ENCODE measurements at places on chromosomes 2 and 18.
A peak's percentile ranks its signal among the peaks of the same experiment; 100 is the strongest.

DNA sequence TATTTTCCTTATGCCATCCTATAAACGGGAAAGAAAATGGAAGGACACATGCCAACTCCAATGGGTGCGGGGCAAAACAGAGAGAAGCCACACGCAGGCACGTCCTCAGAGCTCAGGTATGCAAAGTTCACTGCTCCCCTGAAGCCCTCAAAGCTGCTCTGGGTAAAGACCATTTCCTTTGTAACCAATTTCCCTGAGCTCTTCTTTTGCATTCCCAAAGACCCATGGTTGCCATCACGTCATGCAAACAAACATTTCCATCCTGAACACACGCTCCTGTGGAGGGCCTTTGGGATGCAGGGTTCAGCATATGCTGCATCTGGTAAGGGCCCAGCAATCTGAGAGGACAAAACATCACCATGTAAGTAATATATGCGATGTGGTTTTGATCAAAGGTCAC is 69.4 kb downstream of the EMILIN2 start:
- DNase-seq = no peak

GRCh38 chr2:35852-36251 is 10.5 kb downstream of the FAM110C start:
- no peak for DNase-seq

DNA sequence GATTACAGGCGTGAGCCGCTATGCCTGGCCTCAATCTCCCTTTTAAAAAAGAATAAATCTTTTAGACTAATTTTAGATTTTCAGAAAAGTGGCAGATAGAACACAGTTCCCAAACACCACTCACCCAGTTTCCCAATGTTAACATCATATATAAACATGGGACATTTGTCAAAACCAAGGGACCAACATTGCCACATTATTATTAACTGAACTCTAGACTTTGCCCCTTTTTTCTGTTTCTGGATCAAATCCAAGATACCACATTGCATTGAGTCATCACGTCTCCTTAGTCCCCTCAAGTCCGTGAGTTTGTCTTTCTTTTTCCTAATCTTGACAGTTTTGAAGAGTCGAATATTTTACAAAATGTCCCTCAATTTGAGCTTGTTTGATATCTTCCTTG is 2.4 kb downstream of the C2orf42 start:
- DNase-seq = no peak

DNA sequence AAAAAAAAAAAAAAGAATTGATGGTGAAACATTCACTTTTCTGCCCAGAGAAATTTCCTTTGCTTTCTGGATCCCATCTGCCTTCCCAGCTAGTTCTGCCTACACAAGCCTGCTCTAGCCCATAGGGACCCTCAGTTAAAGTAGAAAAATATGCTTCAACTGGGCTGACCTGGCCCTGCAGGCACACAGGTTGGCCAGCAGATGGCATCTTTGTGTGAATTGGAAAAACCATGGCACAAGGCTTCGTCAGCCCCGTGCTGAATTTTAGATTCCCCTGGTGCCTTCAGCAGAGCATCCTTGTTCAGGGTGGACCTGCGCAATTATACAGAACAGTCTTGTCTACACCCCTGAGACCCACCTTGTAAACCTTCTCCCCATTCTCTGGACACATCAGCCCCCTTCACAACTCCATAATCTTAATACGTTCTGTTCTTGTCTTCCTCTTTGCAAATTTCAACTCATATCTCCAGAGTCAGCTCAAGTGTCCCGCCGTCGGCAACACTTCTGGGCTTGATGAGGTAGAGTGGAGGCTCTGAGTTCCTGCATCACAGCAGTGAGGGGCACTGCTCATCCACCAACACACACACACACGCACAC is 114.5 kb downstream of the INSIG2 start:
- DNase-seq = peak; percentile 43

DNA sequence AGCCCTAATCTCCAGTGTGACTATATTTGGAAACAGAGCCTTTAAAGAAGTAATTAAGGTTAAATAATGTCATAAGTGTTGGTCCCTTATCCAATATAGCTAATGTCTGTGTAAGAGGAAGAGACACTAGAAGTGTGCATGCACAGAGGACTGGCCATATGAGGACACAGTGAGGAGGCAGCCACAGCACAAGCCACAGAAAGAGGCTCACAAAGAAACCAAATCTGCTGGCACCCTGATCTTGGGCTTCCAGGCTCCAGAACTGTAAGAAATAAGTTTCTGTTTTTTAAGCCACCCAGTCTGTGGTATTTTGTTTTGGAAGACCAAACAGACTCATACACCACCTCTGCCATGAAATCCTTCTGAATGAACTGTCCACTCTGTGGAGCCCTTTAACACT is 186.4 kb upstream of the SLC39A10 start:
- no peak for DNase-seq

- DNase-seq = no peak
These were observed 101.4 kb upstream of the PELI1 start for GRCh38 chr2:64245631-64246030.

DNA sequence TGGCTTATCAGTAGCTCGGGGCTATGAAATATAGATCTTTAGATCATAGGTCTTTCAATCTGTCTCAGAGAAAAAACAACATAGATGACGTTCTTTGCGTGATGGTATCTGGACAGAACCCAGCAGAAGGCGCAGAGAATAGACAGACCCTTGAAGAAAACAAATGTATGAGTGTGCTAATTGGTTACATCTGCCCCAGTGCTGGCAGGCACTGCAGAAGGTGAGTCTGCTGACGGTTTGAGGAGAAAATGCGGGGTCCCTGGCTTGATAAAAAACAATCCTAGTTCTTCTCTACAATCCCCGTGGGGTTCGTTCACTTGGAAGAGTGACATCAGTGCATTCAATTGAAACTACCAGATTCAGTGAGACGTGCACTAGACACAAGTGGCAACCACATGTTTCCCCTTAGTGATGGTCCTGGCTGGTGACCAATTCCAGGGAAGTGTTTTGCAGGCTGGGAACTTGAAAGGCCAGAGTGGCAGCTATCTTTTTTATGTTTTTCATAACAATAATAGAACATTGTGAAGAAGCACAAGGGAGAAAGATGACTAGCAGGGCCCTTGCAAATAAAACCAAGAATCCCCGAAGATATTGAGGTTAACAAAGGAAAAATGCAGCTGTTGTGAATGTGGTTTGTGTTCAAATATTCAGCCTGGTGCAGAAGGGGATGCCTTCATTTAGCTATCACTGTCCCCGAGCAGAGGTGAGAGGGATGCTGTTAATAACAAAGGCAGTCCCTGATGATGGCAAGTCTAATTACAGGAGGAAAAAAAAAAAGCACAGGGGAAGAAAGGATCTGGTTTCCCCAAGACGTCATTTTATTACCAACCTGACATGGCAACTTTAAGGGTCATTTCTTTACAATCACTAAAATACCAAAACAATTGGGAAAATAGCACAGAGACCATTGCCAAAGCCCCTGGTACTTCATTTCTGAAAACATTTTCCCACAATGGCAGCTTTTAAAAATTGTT is 337.6 kb upstream of the FIGN start:
- no peak for DNase-seq

All from activated CD4-positive, alpha-beta T cell treated with anti-CD3 and anti-CD28 coated beads, Interleukin-2, amount 50 U/mL, for 4 hours (primary cell).